ENCODE measurements at places on chromosomes 4 and X.

- no peak for DNase-seq
Measured at GRCh38 chr4:115357776-115358175, 244.4 kb upstream of the NDST4 start.

DNA sequence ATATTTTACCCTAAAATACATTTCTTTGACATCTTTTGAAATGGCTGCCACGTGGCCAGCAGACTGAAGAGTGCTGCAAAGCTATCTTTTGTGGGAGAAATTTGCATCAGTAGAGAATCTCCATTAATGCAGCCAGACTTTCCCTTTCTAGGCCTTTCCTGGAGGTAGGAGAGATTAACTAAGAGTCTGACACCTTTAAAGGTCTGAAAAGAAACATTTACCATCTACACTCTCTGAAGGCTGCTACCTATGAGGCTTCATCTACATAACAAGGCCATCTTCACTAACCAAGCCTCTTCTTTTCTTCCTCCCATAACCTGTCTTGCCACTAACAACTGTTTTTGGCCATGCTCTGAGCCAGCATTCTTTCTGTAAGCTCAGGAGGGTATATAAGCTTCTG lies 17.8 kb upstream of the SPRY1 start:
- DNase-seq: no peak

- no peak for DNase-seq
Measured at GRCh38 chrX:152822383-152823086, 8.0 kb downstream of the CETN2 start.

DNA sequence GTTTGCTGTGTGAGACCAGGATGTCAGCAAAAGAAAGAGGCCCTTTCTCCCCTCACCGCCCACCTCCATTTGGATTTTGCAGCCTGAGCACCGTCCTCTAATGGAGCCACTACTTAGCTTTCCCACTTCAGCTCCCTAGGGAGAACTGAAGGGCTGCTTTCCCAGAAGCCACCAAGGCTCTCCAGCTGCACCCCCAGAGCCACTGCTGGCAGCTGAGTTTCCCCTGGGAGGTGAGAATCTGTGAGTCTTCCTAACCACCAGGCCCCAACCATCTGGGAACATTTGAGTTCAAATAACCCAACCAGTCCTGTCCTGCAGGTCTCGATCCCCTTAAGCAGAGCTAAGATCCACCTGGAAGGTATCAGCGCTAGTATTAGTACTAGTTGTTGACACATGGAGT lies 173.1 kb upstream of the USP9X start:
- DNase-seq: no peak

DNA sequence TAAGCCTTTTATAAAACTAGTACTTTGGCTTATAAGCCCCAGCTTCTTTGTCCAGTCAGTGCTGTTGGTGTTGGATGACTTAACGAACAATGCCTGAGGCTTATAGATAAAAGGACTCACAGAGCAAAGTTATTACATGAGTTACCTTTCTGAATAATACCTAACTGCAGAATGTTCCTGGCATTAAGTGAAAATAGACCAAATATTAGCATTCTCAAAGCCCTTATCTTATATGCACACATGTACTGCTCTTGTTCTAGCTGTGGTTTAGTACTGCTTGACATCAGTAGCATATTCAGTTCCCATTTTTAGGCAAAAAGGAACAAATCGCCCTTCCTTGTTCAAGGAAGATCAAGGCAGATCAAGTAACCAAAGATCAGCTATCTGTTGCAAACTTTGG lies 131.6 kb downstream of the ZNF330 start:
- DNase-seq: no peak

GRCh38 chrX:100980608-100981497 lies 11.3 kb downstream of the ARL13A start:
- no peak for DNase-seq
